Muscle of back (tissue), 13 donors: ENCODE measurements at places on chromosomes 2 and 18.

GRCh38 chr2:44705876-44706480 is 235.5 kb upstream of the SIX3 start:
- no peak for DNase-seq

GRCh38 chr2:105895990-105896764 is 151.5 kb downstream of the NCK2 start:
- DNase-seq, result no peak

DNA sequence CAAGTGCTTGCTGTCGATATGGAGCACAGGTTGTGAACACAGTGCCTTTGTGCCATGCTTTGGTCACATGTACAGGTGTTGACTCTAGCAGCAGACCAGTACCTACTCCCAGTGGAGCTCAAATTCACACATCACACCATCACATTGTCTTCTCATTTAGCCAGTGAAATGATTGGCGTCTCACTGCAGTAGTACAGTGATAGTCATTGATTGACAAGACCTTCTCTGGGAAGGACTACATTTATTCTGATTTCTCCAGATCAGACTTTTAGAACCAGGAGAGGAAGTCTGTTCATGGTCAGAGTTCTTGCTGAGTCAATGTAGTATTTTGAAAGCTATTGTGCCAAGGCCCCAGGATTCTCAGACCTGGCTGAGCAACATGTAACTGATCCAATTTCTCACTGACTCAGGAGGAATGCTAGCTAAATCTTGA is 75.2 kb downstream of the FMNL2 start:
- no peak for DNase-seq

DNA sequence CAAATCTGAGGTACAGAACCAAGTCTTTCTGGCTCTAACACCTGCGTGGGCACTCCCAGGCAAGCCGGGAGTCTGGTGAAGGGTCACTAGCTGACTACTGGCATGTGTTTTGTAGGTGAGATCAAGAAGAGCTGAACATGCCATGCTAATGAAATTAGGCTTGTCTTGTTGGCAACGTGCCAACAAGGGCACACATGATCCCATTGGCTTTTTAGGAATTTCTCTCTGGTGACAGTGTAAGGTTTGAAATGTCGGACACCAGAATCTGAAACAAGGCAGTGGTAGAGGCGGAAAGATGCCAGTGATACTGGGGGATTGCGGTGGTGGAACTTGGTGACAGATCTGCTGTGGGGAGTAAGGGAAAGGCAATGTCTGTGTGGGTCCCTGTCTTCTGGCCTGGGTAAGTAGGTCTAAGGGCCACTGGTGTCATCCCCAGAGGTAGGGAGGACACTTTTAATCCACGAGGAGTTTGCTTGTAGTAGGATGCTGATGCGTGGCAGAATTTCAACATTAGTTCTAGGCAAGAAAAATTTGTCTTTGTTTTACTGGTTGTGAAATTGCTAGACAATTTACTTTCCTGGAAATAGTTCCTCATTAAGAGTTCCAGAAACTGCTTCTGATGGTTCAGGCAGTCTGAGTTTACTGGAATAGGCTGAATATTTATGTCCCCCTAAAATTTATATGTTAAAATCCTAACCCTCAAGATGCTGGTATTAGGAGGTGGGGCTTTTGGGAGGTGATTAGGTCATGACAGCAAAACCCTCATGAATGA is 52.6 kb upstream of the ACMSD start:
- no peak for DNase-seq

DNA sequence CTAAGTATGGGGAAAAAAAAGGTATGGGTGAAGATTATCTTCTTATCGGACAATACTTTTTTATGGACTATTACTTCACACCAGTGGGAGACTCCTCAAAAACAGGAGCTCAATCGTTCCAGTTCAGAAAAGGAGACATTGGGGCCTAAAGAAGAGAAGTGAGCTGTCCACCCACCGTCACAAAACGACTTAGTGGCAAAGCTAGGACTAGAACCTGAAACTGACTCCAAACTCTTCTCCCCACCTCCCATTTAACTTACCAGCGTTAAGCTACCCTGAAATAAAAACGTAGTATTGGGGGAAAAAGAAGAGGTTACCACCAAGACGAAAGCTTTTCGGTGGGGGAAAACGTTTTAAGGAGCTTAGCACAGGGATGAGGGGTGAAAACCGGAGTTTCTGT is 503 bp downstream of the GTF3C3 start:
- DNase-seq, result peak; percentile 9

GRCh38 chr2:159187106-159187505 is 99.4 kb downstream of the WDSUB1 start:
- no peak for DNase-seq

- DNase-seq, result no peak
Observed at GRCh38 chr2:17540813-17541530, 476 bp downstream of the VSNL1 start.

GRCh38 chr2:39447266-39448168 is 10.4 kb upstream of the MAP4K3 start:
- no peak for DNase-seq

DNA sequence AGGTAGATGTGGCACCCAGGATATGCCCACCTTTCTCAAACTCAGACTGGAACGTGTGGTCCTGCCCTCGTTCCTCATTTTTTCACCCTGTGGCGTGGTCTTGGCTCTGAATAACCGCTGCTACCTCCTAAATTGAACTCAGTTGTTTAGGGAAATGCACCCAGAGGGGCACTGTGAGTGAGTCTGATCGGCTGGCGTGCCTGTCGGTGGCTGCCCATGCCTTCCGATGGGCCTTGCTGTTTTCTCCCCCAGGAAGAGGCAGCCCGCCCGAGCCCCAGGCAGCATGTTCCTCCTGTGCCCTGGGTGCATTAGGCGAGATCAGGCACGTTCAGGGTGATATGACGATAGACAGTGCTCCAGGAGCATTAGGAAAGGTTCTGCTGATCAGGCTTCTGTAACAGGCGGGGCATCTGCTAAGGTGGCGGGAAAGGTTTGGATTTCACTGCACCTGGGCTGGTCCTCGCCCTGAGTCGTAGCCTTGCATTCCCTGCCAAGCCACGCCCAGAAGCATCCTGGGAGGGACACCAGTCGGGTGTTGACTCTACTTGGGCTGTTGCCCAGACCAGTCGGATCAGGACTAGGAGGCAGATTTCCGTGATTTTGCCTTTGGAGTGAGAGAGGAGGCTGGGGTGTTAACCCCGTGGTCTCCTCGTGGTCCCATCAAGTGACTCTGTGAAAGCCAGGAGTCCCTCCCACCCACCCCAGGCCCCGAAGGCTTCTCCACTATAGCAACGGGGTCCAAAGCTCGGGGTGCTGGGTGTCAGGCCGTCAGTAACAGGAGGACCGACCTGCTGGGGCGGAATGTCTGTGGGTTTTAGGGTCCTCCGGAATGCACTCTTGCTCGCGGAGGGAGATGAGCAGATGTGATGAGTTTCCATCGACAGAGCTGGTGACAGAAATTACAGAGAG is 75.1 kb downstream of the SH3BP4 start:
- no peak for DNase-seq

DNA sequence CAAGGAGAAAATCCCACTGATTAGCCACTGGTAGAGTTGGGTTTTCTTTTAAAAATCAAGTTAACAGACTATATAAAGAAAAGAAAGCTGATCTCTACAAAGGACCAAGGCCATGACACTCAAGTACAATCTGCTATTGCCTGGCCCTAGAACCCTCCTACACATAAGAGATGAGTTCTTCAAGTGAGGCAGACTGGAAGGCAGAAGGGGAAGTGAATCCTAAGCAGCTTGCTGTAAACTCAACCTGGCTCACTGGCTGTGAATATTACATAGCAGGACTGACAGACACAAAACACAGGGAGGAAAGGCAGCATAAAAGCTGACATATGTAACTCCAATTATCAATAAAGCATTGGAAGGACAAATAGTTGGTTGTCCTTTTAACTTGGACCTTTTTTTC is 65.4 kb downstream of the TRIP12 start:
- DNase-seq, result no peak
